ENCODE measurements at places on chromosomes 7 and 10.

- no peak for DNase-seq
These were observed 33.0 kb downstream of the KIF5B start for GRCh38 chr10:32023264-32023663.

GRCh38 chr7:20218279-20218678 is 1.1 kb upstream of the MACC1 start:
- no peak for DNase-seq

GRCh38 chr7:36598054-36598674 is 126.1 kb downstream of the AOAH start:
- no peak for DNase-seq

- DNase-seq = no peak
These were observed 171.3 kb downstream of the FZD1 start for GRCh38 chr7:91435381-91436059.

DNA sequence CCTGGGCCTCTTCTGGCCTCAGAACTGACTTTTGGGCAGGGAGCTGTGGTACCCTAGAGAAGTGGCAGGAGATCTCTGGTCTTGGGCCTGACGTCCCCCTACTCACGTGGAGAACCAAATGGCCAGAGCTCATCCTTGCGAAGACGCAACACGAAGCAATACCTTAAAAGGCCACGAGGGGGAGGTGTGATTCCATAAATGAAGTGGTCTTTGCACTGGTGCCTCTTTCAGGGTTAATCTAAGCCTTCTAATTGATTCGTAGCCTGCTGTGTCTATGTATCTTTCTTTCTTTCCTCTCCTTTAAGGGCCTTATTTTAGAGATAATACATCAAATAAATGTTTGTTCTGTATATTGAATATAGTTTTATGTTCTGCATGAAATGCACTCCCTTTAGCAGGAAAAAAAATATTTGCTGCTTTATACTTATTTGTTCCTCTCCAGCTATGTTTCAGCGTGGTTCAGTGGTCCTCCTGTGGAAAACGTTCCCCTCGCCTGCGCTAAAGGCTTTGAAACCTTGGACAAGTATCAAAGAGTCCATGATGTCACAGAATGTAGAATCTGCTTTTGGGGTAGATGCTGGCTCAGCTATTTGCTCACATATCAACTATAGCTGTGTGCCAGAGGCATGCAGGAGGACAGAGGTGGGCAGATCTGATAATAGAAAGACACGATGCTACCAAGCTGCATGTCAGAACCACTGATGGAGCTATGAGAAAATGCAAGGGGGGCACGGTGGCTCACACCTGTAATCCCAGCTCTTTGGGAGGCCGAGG is 41.0 kb downstream of the STRA8 start:
- peak; percentile 56 for DNase-seq

DNA sequence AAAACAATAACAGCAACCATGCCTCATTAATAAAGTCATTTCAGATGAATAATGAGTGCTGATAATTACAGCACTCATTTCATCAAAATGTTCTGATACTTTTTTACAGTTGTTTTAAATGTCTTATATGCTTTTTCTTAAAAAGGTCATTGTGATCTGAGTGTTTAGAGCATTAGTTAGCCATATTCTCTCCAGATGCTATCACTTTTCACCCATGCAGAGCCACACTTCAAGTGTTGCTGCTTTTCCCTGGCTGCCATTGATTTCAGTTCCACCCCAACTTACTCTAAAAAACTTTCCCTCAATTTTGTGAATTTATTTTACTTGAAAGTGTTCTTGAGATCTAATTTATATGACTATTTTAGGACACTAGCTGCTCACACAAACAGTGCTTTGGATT is 41.8 kb downstream of the NUP205 start:
- no peak for DNase-seq

- DNase-seq = no peak
These were observed 204.6 kb upstream of the FOXP2 start for GRCh38 chr7:114209968-114210367.

GRCh38 chr10:113704637-113705343 is 25.1 kb downstream of the CASP7 start:
- DNase-seq = peak; percentile 22

- no peak for DNase-seq
These were observed 692.8 kb upstream of the LRRN3 start for GRCh38 chr7:110397927-110398660.

- DNase-seq = no peak
These were observed 207.1 kb upstream of the ZNF32 start for GRCh38 chr10:43855667-43856210.

- DNase-seq = no peak
These were observed 506.5 kb upstream of the SEMA3D start for GRCh38 chr7:85693326-85693725.

GRCh38 chr7:143512488-143513340 is 35.0 kb downstream of the TAS2R41 start:
- no peak for DNase-seq
